NCI-H1417 (cell line): ENCODE measurements at places on chromosomes 3 and 15.
A peak's percentile ranks its signal among the peaks of the same experiment; 100 is the strongest.

- DNase-seq = no peak
Measured at GRCh38 chr3:188149587-188149986, 4.4 kb upstream of the LPP start.

- DNase-seq = peak; percentile 22
Measured at GRCh38 chr3:112097378-112097777, 11.2 kb downstream of the C3orf52 start.

GRCh38 chr3:7290077-7290825 lies 429.3 kb downstream of the GRM7 start:
- DNase-seq = no peak

- no peak for DNase-seq
Measured at GRCh38 chr3:13513913-13514517, 33.9 kb downstream of the HDAC11 start.

- no peak for DNase-seq
Measured at GRCh38 chr3:109563149-109563548, 225.8 kb upstream of the DPPA4 start.
